ENCODE measurements at places on chromosomes 12 and 14.

DNA sequence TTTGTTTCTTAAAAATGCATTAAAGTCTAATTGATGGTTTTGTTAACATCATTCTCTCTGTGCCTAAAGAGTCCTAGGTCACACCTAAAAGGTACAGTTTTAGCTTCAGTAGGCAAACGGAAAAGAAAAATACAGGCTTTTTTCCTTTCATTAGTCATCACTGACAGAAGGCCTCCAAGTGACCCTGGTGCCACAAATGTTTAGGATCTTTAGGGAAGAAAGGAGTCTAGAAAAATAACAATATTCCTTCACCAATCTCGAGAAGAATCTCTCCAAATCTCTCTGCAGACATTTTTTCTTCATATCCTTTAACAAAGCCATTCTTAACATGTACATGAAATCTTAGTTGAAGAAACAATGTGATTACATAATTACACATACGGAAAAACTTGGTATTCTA, 2.0 kb downstream of the DENND5B start:
- no peak for DNase-seq

GRCh38 chr12:4148418-4149056, 125.0 kb upstream of the CCND2 start:
- no peak for DNase-seq

DNA sequence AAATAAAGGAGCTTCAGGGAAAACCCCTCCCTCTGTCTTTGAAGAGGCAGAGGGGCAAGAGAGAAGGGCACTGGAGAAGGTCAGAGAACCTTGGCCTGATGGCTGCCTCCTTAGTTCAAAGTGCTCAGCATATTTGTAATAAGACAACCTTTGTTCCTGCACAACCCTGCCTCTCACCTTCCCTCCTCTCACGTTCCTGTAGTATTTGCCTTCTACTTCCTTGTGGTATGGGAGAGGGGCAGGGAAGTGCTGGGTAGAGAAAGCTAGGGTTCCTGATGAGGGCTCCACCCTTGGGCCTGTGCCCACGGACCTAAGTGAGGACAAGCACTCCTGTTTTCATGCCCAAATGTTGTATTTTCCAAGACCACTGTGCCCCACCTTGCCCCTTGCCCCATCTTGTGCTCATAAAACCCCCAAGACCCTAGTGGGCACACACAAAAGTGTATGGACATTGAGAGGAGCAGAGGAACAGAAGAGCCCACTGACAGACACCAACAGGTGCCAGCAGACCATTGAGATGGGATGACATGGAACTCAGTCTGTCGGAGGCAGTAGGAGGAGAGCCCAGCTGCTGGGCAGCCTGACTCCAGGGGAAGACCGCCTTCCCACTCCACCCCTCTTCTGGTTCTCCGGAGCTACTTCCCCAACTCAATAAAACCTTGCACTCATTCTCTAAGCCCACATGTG, 261.5 kb upstream of the CCDC196 start:
- DNase-seq, result no peak

DNA sequence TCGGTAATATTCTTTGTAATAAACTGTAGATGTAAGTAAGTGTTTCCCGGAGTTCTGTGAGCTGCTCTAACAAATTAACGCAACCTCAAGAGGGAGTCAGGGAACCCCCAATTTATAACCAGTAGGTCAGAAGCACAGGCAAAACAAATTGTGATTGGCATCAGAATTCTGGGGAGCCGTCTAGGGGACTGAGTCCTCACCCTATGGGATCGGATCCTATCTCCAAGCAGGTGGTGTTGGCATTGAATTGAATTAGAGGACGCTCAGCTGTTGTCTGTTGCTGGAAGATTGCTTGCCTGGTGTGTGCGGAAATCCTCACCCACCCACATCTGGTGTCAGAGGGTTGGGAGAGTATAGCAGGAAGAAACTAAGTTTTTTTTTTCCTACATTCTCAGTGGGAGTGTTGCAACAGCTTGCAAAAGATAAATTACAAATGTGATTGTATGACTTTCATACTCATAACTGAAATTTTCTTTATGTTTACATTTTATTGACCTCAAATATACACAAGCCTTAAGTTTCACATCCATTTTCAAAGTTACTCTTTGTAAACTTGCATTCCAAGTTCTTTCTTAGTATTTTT, 5.5 kb downstream of the TMEM52B start:
- DNase-seq, result no peak

- DNase-seq, result no peak
Measured at GRCh38 chr12:78040111-78040510, 209.4 kb downstream of the NAV3 start.

- no peak for DNase-seq
Measured at GRCh38 chr14:68479247-68479646, 313.6 kb downstream of the ZFP36L1 start.

DNA sequence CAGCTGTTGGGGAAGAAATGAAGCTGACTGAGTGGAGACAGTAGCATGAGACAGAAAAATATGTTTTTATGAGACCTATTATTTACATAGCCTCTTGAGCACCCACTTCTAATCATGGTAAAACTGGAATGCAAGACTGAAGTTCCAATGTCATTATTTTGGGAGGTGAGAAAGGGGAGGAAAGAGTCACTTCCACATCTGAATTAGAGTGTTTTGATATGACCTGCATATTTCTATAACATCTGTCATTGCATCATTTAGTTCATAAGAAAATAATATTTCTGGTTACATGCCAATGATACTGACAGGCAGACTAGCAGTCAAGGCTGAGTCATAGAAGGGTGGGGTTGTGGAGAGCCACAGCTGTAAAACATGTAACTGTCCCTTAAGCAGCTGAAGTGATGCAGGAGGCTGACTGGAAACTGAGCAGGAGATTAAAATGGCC, 26.7 kb downstream of the NTN4 start:
- DNase-seq, result no peak

DNA sequence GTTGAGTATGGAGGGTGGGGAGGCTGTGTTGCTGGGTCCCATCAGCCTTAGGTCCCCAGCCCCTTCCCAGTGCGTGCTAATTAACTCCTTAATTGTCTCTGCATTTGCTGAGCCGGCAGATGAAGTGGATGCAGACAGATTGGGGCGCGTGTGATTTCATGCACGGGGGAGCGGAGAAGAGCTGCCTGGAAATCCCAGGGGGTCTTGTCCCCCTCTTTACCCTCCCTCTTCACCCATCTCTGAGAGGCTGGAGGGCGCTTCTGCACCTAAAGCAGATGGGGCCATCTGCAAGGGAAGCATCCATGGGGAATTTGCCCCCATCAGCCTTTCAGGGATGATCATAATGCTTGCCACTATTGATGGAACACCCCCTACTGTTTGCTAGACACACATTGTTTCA, 4.4 kb upstream of the ASIC1 start:
- DNase-seq, result no peak

GRCh38 chr12:25119020-25119419, 75.9 kb downstream of the DNAI7 start:
- no peak for DNase-seq

DNA sequence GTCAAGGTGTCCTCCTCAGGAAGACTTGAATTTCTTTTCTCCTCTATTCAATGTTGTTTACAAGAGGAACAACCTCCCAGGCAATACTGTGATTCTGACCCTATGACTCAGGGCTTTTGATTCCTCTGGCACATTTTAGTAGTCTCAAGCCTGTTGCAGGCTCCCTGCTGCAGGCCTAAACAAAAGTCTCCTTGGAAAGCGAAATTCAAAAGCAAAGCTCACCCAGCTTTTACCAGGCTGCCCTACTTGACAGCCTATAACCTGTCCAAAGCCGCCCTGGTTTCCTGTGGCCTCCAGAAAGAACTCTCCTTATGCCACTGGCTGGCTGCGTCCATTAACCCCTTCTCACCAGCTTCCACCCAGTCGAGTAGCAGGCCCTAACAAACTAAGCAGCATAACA, 11.6 kb downstream of the FGD6 start:
- DNase-seq, result peak; percentile 55

DNA sequence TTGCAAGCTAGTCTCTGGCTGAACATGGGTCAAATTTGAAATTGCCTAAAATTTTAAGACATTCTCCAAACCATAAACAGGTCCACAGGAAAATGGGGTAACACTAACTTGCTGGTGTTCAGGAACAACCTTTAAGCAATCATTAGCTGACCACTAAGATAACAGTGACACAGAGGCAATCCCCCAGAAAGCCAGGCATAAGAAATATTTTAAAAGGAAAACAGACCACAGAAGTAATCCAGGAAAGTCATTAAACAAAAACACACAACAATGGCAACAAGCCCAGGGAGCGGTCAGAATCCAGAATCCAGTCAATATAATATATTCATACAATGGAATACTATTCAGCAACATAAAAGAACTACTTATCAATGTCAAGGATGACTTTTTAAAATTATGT, 59.1 kb downstream of the LRP6 start:
- DNase-seq, result no peak

GRCh38 chr12:19234981-19235871, 105.7 kb downstream of the PLEKHA5 start:
- no peak for DNase-seq

DNA sequence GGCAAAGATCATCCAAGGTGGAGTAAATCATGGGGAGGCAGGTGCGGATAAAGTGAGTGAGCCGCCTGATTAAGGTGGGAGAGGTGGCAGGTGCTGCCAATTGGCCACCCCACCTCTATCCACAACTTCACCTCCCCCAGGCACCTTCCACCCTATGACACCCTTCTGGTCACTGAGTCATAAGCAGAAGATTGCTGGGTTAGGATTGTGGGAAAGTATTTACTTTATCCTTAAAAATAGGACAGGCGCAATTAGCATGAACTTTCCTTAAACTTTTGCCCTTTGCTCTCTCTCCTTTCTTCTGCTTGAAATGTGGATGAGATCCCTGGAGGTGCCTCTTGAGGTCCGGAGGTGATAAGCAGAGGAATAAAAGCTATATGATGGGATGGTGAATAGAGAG, 14.9 kb upstream of the BMP4 start:
- no peak for DNase-seq

GRCh38 chr12:2638273-2639019, 156.3 kb upstream of the FKBP4 start:
- no peak for DNase-seq

DNA sequence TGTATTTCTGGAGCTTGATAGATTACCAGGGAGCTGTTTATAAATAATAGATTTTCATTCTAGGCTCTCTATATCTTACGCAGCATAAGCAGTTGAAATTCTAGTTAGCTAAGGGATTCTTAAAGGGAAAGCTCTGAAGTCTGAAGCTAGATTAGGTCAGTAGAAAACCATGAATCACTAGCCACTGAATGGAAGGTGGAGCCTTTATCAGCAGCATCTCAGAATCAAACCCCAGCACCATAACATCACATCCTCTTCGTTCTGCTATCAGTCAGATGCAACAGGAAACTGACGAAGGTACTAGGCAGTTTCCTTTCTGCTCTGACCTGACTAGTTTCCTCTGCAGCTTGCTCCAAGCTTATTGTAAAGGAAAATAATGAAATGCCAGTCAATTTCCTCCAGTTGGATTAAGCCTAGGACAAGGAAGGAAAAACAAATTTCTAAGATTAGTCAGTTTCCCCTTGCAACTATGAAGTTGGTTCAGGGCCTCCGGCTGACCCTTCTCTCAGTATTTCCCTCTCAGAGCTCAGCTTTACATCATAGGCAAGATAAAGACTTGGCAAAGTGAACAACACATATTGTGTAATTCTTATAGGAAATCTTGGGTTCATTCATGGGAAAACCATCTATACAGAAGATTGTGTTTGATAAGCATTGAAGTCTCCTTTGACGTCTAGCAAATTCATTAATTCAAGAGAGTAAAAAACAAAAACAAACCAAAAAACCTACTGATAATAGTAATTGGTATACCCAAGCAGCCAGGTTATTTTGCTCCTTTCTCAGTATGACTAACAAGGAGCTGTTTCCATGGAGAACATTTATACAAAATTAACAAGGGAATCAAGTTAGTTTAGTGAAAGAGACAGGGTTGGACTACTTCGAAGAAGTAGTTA, 43.4 kb upstream of the CFAP54 start:
- peak; percentile 36 for DNase-seq

DNA sequence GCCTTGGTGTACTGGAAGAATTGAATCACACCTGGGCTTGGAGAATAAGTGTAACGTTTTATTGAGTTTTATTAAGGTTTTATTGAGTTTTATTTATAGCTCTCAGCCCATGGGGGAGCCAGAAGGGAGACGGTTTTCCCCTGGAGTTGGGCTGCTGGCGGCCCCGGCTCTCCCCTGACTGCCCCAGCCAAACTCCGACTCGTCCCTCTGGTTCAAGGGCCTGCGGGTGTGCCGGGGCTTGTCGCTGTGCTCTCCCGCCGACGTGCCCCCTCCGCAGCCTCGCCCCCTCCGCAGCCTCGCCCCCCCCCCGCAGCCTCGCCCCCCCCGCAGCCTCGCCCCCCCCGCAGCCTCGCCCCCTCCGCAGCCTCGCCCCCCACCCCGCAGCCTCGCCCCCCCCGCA, 326.1 kb upstream of the RTL1 start:
- no peak for DNase-seq

DNA sequence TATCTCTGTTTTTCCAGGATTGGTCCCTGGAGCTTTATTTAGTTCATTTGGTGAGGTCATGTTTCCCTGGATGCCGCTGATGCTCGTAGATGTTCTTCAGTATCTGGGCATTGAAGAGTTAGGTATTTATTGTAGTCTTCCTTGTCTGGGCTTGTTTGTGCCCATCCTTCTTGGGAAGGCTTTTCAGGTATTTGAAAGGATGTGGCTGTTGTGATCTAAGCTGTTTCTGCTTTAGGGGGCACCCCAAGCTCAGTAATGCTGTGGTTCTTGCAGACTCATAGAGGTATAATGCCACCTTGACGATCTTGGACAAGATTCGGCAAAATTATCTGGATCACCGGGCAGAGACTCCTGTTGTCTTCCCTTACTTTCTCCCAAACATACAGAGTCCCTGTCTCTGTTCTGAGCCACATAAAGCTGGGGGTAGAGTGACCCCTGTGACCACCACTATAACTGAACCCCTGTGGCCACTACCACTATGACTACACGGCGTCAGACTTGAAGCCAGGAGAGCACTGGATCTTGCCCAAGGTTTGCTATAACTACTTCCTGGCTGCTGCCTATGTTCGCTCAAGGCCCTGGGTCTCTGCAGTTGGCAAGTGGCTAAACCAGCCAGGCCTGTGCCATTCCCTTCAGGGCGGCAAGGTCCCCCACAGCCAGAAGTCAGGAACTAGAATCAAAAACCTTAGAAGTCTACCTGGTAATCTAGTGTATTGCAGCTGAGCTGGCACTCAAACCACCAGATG, 40.9 kb downstream of the FGD4 start:
- no peak for DNase-seq

GRCh38 chr14:21631084-21631483, 3.7 kb downstream of the OR10G2 start:
- DNase-seq, result no peak

- no peak for DNase-seq
Measured at GRCh38 chr12:34264110-34264509, 241.8 kb downstream of the ALG10 start.

All from uterus (tissue), 4 donors.